Posterior vena cava (tissue), 2 donors: ENCODE measurements at places on chromosomes 3 and 15.
A peak's percentile ranks its signal among the peaks of the same experiment; 100 is the strongest.

DNA sequence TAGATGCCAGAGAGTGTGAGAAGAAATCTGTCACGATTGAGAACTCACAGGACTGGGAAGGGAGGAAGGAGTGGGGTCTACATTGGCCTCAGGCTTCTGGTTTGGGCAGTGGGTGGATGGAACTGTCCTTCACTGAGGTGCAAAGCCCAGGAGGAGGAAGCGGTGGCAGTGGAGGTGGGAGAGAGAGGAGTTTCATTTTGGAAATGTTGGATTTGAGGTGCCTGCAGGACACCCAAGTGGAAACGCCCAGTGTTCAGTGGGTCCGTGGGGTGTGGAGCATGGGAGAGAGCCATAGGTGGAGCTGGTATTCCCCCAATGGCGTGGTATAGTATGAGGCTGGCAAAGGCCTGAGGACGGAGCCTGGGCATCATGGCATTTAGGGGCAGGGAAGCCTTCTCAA is 9.3 kb upstream of the EPHB3 start:
- DNase-seq: peak; percentile 65

DNA sequence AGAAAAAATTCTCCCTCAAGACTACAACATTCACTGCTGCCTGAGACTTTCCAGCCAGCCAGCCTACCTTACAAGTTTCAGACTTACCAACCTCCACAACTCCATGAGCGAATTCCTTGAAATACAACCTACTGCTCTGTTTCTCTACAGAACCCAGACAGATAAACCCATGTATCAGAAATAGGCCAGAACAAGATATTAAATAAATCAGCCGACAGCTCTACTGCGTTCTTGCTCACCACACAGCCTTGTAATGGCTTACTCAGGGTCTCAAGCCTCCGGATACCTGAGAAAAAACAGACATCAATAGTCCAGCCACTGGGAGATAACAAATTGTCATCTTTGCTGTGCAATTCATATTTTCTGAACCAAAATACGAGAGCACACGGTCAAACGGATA is 43.6 kb upstream of the LIPC start:
- no peak for DNase-seq

DNA sequence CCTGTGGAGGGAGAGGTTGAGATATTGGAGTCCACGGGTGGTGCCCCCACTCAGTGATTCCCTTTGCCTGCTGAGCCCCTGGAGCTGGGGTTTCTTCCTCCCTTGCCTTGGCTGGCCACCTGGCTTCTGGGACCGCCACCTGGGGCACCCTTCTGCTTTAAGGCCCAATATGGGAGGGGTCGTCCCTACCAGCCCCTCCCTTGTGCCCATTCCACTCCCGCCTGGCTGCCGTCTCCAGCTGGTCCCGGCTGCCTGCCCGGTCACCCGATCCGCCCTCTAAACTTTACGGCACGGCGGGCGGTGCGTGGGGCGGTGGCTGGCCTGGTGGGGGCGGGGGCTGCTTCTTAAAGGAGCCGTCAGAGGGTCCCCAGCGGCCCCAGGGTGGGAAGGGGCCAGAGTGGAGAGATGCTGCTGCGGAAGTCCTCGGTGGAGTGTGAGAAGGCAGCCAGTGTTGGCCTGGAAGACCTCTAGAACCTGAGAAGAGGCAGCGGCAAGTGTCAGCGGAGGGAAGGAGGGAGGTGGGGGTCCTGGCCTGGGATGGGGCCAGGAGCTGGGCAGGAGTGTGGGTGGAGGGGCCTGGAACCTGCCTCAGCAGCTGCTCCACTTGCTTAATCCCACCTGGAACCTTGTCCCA is 1.6 kb upstream of the SEMA3B start:
- DNase-seq: peak; percentile 87

- no peak for DNase-seq
Observed at GRCh38 chr3:27985369-27986035, 255.9 kb upstream of the CMC1 start.

DNA sequence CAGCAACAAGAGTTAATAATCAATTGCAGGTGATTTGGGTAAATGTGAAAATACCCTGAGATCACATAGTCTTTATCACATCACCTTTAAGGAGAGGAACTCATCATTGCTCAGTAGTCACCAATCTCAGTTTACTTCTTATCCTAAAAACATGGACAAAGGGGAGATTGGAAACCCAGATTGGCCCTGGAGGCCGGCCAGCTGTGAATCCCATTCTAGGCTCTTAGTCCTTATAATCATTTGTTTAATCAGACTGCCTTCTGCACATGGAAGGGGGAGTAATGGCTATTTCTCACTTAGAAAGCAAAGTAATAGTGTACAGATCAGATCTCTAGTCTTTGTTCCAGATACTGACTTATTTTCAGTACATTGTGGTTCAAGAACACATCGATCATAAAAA is 37.2 kb upstream of the CPB1 start:
- DNase-seq: no peak

- no peak for DNase-seq
Observed at GRCh38 chr15:45331972-45332371, 46.4 kb downstream of the GATM start.

- no peak for DNase-seq
Observed at GRCh38 chr3:157695103-157695502, 191.9 kb upstream of the VEPH1 start.

GRCh38 chr3:101619734-101620133 is 45.8 kb downstream of the PCNP start:
- DNase-seq: no peak

GRCh38 chr3:112366522-112366921 is 33.6 kb downstream of the CD200 start:
- DNase-seq: no peak
